ENCODE measurements at places on chromosomes 1 and 21.

GRCh38 chr1:108200687-108201051, 526 bp upstream of the SLC25A24 start:
- DNase-seq: peak; percentile 65

DNA sequence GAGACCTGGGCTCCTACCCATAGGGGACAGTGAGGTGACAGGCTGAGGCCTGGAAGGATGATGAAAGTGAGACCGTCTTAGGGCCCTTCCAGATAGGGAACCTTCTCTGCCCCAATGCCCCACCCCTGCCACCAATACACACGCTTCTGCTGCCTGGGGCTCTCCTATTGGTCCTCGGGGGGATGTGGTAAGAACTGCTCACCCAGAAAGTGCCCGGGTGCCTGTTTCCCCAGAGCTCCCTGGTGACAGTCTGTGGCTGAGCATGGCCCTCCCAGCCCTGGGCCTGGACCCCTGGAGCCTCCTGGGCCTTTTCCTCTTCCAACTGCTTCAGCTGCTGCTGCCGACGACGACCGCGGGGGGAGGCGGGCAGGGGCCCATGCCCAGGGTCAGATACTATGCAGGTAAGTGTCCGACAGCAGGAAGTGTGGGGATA, 948 bp downstream of the SEMA4A start:
- peak; percentile 82 for DNase-seq

DNA sequence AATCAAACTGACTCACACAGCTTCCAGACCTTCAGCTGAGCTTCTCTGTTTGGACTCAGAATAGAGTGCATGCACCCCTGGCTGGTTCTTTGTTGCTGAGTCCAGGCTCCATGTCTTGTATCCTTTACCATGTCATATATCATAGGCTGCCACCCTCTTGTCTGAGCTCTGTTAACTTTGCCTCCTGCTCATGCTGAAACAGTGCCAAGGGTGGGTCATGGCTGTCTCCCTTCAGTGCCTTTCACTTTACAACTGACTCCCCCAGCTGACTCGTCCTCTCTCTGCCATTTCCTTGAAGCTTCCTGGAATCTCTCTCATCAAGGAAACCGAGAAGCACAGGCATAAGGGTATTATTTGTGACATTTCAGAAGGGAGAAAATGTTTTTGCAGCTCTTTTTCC, 885.3 kb downstream of the TTLL7 start:
- DNase-seq: no peak

DNA sequence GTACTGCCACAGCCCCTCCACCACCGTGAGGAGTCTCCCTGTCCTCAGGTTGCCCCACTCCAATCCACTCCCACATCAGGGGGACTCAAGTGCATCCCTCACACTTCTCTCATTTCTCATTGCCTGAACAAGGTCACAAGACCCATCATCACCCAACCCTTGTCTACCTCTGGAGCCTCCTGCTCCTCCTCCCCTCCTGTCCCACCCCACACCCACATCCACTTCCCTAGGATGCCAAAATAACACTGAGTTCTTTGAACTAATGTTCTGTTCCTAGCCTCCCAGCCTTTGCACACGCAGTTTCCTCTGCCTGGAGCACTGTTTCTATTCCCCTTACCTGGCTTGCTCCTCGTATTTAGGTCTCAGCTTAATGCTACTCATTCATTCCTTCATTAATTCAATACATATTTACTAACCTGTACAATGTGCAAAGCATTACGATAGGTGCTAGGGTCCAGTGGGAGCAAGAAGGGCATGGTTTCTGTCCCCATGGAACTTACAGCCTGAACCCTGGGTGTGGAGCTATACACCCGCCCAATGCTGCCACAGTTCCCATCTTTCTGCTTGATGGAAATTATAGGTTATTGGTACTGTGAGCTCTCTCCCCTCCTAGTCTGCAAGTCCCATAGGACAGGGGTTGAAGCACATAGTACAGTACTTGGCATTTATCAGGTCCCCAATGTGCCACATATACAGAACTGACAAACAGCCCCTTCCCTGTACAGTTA, 96.1 kb upstream of the GRIK3 start:
- no peak for DNase-seq

DNA sequence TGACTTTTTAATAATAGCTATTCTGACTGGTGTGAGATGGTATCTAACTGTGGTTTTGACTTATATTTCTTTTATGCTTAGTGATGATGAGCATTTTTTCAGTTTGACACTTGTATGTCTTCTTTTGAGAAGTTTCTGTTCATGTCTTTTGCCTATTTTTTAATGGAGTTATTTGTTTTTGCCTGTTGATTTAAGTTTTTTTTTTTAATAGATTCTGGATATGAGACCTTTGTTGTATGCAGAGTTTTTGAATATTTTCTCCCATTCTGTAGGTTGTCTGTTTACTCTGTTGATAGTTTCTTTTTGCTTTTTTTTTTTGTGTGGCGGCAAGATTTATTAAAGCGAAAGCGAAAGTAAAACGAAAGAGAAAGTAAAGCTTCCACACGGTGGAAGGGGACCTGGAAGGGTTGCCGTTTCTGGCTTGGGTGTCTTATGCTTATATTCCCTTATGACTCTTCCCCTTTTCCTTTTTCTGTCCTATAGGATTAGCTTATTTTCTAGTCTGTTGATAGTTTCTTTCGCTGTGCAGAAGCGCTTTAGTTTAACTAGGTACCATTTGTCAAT, 67.6 kb downstream of the TBX19 start:
- peak; percentile 65 for DNase-seq

- DNase-seq: no peak
These were observed 1.9 kb downstream of the TMCO4 start for GRCh38 chr1:19797827-19798226.

GRCh38 chr1:228082918-228083870, 686 bp downstream of the ARF1 start:
- DNase-seq: no peak

DNA sequence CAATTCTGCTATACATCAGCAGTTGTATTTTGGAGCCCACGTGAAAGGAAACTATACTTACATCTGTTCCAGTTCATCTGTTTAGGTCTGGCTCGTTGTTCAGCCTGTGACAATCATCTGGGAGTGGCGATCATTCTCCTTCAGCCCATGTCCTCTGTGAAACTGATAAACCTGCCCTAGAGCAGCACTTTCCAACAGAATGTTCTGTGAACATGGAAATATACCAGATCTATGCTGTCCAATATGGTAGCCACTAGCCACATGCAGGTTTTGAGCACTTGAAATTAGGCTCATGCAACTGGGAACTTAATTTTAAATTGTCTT, 24.5 kb upstream of the COQ8A start:
- no peak for DNase-seq

DNA sequence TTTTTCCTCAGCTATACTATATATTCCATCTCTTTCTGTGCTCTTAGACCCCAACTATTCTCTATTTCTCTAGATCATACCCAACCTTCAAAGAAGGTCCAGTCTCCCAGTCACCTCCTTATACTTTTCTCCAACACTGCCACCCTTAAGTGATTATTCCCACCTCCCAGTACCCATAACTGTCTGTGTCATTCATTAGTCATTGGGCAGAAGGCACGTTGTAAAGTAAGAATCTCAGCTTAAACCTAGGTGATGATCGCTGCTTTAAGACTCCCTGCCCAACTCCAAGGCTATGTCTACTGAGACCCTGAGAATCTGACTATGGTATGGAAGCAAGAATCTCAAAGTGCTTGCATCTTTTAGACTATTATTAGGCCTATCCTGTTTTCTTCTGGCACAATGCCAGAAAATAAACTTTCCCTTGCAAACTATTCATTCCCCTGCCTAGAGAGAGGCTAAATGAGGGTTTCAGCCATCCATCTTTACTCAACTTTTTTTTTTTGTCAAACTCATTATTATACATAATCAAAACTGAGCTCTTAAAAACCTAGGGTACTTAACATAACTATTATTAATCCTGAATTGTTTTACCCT, 174.3 kb upstream of the DPT start:
- DNase-seq: no peak

DNA sequence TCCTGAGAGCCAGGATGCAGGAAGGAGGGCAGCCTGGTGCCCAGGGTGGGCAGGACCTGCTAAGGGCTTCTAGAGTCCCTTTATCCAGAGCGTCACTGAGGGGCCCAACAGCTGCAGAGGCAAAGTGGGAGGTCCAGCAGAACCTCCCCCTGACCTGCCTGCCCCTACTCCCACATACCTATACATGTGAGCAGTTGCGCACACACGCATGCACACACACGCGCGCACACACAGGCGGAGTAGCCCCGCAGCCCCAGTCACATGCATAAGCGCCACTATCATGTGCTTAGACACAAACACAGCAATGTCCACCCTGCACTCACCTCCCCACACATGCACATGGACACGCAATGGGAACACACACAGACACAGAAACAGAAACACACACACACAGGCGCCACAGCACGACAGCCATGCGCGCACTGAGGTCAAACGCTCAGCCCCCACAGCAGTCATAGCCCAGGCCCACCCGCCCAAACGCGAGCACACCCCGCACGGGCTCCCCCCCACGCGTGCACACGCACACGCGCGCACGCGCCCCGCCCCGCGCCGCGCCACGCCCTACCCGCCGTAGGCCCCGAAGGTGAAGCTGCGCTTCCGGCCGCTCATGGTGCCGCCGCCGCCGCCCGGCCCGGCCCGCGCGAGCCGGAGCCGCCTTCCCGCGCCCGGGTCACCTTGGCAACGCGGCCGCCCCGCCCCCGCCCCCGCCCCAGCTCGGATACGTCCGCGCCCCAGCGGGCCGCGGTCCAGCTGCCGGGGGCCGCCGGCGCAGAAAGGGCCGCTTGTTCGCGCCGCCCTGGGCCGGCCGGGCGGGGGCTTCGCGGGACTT, 17.7 kb downstream of the RAP1GAP start:
- no peak for DNase-seq

GRCh38 chr1:27507960-27508665, 18.1 kb upstream of the WASF2 start:
- peak; percentile 62 for DNase-seq

- DNase-seq: no peak
These were observed 615.2 kb downstream of the PLA2G4A start for GRCh38 chr1:187443939-187444338.

DNA sequence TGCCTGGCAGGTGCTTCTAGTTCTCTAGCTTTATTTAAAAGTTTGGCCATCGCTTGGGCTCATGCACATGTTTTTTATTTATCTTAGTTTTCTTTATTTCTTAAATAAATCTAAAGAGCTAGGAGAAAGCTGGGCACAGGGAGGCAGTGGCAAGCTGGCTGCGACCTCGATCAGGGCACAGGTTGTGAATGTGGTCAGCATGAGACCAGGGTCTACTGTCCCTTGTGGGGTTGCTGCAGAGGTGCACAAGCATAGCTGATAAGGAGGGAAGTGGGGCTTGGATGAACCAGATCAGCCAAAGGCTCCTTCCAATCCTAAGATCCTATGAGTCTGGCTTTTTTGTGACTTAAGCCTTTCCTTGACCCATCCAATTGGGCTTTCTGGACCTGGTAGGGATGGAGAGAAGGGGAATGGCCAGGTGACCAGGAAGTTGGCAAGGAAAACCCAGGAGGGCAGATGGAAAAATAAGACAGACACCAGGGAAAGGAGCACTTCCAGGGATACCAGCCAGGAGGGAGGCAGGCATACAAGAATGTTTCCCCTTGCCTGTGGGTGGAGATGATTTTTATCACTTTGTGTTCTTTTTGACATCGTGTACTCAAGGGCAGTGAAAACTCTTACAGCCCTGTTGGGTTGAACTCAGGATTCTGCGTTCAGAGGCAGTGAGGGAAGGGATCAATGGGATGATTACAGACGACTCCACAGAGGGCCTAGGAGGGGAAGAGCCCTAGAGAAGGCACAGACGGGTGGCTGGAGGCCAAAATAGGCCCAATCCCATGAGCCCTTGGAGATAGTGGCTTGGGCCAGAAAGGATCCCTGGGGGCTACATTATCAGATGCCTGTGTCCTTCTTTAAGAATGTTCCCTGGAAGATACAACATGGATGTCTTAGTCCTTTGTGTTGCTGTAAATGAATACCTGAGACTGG, 8.5 kb downstream of the CYP4B1 start:
- DNase-seq: no peak

- DNase-seq: no peak
These were observed 172.9 kb downstream of the SDCCAG8 start for GRCh38 chr1:243428617-243429342.

DNA sequence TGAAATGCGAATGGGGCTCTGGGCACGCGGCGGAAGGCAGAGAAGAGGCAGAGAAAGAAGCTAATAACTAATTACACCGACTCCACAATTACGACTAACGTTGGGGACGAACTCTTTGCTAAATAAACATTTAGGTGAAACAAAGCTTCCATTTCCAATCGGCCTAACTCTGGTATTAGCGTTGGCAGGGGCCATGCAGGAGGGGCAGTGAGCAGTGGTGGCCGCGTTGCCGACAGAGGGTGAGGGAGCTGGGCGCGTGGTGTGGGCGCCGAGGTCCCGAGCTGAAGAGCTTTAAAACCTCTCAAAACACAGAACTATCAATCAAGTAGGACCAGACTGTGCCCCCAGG, 553 bp upstream of the NDUFV3 start:
- no peak for DNase-seq

- no peak for DNase-seq
These were observed 1.1 kb upstream of the SLC2A5 start for GRCh38 chr1:9070486-9070885.

DNA sequence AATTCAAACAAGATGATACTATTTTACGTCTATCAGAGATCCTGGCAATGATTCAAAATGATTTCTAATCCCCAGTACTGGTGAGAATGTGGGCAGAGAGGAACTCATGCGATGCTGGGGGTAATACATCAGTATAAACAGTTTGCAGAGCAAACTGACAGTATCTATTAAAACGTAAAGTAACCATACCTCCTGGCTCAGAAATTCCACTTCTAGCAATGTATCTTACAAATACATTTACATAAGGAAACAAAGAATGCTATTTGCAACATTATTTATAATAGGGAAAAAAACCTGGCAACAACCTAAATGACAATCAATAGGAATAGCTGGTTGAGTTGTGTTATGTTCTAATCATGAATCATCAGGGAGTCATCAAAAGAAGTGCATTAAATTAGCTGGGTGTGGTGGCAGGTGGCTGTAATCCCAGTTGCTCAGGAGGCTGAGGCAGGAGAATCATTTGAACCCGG, 15.9 kb downstream of the RCAN1 start:
- DNase-seq: no peak

- no peak for DNase-seq
These were observed 7.9 kb downstream of the OR2L13 start for GRCh38 chr1:248102847-248103246.

- no peak for DNase-seq
These were observed 1.5 kb upstream of the PLK3 start for GRCh38 chr1:44798481-44799365.

- no peak for DNase-seq
These were observed 9.5 kb downstream of the GPSM2 start for GRCh38 chr1:108886292-108886691.

GRCh38 chr1:183484254-183484653, 12.0 kb downstream of the SMG7 start:
- DNase-seq: no peak

GRCh38 chr1:155463865-155464650, 98.5 kb downstream of the ASH1L start:
- DNase-seq: peak; percentile 29
